ENCODE measurements at places on chromosomes 11 and 22.
A peak's percentile ranks its signal among the peaks of the same experiment; 100 is the strongest.

DNA sequence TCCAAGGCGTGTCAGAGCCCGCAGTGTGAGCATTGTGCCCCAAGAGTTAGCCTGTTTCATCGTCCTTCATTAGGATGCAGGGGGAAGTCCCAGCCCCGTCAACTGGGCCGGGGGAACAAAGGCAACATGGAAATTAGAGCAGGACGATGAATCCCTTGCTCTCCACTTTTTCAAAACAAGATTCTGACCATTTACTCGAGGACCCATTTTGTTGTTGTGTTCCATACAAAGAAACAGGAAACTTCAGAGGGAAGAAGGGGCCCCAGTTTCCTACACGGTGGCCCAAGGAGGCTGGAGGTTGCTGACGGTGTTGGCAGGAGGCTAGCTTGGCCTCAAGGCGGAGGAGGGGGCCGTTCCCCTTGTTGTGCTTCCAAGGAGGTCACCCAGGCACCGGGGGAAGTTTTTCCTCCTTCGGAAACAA lies 44.0 kb upstream of the SLC1A2 start:
- DNase-seq: no peak

- no peak for DNase-seq
Measured at GRCh38 chr11:116409238-116409637, 363.5 kb downstream of the BUD13 start.

DNA sequence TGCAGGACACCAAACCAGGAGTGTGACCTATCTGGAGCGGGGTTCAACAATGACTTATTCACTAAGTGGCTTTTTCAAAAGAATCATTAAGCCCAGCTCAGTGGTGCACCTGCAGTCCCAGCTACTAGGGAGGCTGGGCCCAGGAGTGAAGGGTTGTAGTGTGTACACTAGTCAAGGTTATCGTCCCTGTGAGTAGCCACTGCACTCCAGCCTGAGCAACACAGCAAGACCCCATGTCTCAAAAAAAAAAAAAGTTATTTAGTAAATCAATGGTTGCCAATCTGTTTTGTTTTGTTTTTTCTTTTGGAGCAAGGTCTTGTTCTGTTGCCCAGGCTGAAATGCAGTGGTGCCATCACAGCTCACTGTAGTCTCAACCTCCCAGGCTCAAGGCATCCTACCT lies 7.9 kb downstream of the RHOG start:
- DNase-seq: no peak

DNA sequence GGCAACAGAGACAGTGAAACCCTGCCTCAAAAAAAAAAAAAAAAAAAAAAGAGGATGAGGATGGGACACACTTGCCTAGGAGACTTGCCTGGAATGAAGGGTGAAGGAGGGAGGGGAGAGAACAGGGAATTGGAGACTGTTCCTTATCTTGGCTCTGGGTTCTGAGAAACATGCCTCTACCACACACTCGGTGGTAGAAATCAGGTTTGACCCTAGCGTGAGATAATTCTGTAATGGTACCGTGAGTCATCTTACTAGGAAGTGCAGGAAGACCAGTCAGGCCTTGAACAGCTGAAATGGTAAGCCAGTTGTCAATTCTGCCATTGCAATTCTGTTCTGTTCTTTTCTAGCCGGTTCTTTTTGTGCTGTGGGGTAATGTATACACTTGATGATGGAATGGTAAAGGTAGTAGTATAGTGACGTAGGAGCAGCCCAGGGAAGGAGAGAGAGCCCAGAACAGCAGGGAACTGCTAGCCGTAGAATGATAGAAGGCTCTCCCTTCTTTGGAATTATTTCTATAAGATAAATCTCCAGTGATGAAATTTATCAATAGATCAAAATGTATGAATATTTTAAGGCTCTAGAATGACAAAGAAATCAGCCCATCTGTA lies 3.9 kb upstream of the AMBRA1 start:
- DNase-seq: no peak

GRCh38 chr11:94768602-94769541 lies 716 bp downstream of the AMOTL1 start:
- DNase-seq: no peak

DNA sequence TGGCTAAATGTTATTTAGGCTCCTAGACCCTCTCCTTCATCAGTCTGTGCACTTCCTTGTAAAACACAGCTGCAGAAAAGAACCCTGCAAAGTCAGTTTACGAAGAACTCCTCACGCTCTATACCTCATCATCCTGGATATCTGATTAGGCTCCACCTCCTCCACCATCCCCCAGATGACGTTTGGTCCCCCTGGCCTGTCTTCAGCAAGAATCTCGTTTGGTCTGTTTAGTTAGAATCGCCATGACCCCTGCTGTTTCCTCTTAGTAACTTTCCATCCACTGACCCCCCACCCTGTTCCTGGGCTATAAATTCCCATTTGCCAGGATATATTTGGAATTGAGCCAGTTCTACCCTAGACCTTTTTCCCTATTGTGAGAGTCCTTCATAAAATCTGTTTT lies 214.1 kb downstream of the OPCML start:
- no peak for DNase-seq

- DNase-seq: no peak
Measured at GRCh38 chr11:75205564-75206020, 35.0 kb upstream of the TPBGL start.

GRCh38 chr11:73995247-73995646 lies 12.6 kb upstream of the UCP2 start:
- DNase-seq: no peak

DNA sequence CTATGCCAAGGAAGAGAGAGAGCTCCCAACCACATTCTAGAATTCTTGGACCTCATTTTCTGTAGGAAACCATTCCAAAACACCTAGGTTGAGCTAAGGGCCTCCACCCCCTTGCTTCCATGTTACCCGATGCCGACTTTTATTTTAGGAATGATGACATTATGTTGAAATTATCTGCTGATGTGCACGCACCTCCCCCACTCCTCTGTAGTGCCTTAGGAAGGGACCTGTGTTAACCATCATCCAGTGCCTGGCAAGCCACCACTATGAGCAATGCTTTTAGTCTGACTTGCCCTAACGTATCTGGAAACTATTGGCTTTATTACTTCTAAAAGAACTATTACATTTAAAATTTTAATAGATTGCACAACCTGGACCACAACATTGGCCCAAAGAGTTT lies 42.1 kb downstream of the NCAPD3 start:
- DNase-seq: no peak

DNA sequence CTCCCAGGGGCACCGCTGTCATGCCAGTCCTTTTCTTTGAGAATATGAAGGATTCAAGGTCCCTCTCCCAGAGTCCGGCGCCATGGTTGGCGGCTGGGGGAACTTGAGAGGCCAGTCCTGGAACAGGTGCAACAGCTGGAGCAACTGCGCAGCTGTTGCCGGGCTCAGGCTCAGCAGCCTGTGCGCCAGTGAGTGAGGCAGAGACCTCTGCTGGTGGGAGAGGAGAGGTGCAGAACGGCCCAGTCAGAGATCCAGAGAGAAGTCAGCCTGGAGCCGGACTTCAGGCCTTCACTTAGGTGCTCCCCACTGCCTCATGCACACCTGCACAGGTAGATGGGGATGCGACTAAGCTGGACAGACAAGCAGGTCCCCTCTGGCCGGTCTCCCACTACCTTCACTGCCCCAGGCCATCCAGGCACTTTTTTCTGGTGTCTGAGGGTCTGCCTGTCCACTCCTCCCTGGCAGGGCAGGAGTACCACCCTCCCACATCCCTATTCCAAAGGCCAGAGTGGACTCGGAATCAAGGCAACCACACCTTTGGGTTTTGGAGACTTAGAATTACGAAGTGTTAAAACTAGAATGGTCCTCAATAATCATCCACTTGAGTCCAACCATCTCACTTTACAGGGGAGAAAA lies 4.6 kb downstream of the CHRDL2 start:
- DNase-seq: peak; percentile 61

GRCh38 chr11:84558085-84558905 lies 1068.8 kb downstream of the DLG2 start:
- DNase-seq: no peak

DNA sequence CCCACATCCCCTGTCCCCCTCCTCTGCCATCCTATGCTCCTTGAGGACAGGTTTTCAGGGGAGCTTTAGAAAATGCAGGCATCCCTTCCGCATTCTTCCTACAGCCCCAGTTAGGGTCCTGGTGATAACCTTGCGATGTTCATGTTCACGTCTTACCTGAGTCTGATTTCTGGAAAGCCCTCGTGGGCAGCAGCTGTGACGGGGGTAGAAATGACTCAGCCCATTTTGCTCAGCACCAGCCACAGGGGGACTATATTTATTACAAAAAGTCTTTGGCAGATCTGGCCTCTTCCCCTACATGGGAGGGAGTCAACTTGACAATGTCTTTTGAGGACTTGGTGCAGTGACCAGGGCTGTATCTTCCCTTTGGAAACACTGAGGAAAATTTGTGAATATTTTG lies 12.3 kb downstream of the PKNOX2 start:
- no peak for DNase-seq

DNA sequence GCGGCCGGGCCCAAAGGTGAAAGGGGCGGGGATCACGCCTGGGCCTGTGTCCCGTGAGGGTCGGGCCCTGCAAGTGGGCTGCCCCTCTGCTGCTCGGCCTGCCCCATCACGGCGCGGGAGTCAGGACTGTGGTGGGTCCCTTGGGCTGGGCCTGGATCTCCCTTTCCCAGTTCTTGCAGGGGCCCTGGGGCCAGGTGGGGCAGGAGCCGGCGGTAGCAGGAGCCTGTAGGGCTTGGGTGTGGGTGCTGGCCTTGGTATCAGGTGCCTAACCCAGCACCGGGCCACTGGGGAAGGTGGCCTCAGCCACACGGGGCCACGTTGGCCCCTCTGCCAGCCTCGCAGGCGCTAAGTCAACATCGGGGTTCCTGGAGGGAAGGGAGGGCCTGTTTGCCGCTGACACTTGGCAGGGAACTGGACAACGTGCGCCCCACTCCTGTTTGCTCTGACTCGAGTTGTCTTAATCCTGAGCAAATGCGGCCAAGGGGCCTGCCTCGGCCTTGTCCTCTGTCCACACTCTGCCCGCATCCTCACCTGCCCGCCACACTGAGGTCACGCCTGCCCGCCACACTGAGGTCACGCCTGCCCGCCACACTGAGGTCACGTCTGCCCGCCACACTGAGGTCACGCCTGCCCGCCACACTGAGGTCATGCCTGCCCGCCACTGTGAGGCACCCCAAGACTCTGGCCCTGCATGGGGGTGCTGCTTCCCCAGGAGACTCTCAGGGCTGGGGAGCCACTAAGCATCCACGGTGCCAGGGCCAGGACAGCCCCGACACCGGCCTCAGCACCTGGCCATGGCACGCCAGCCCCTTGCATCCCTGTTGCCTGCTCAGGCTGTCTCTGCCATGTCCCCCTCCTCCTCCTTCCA lies 14.2 kb upstream of the MUC5B start:
- DNase-seq: no peak

DNA sequence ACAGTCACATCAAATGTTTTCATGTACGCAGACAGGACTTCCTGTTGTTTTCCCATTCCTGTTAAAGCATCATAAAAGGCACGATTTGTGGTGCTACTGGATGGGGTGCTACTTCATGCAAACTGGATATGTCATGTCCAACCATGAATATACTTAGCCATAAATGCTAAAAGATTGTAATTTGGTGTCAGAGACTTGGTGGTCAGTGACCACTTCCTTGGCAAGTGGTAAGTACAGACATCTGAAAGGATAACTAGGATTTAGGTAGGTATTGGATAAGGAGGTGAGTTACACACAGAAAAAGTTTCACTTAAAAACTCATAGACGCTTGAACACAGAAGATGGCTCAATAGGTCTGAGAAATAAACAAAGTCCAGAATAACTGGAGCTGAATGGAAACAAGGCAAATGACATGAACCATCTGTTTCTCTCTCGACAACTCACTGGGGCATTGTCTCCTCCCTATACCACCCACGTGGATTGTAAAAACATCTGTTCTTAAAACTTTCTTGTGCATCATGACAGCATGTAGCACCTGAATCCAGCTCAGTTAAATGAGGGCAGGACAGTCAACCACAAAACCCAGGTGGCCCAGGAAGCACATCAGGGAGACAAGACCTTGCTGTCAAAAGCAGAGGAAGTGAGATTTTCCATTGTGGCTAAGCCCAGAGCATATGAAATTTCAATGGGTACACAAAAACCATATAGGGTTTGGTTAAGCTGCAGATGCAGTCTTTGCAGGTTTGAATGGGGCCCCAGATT lies 22.1 kb upstream of the IGLL5 start:
- DNase-seq: peak; percentile 29

DNA sequence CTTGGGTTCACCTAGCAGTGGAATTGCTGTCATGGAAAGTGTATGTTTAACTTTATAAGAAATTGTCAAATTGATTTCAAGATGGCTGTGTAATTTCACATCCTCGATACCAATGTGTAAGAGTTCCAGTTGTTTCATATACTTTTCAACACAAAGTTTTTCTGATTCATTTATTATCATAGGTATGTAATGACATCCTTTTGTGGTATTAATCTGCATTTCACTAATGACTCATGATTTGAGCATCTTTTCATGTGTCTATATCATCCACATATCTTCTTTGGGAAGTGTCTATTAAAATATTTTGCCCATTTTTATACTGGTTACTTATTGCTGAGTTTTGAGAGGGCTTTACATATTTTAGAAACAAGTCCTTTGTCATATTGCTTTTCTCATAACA lies 17.0 kb upstream of the GLYATL1B start:
- no peak for DNase-seq

DNA sequence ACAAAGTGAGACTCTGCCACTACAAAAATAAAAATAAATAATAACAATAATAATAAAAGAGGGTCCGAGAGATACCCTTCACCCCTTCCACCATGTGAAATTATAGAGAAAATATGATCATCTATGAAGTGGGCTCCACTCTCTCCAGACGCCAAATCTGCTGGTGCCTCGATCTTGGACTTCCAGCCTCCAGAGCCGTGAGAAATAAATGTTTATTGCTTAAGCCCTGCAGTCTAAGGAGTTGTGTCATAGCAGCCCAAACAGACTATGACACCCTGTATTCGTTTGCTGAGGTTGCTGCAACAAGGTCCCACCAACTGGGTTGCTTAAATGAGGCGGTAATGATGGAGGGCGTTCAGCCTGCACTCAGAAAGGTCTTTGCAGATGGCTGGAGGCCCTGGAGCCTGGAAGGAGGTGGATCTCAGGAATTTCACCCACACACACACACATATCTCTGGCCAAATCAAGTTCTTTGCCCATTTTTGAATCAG lies 7.6 kb upstream of the SEPTIN5 start:
- no peak for DNase-seq

DNA sequence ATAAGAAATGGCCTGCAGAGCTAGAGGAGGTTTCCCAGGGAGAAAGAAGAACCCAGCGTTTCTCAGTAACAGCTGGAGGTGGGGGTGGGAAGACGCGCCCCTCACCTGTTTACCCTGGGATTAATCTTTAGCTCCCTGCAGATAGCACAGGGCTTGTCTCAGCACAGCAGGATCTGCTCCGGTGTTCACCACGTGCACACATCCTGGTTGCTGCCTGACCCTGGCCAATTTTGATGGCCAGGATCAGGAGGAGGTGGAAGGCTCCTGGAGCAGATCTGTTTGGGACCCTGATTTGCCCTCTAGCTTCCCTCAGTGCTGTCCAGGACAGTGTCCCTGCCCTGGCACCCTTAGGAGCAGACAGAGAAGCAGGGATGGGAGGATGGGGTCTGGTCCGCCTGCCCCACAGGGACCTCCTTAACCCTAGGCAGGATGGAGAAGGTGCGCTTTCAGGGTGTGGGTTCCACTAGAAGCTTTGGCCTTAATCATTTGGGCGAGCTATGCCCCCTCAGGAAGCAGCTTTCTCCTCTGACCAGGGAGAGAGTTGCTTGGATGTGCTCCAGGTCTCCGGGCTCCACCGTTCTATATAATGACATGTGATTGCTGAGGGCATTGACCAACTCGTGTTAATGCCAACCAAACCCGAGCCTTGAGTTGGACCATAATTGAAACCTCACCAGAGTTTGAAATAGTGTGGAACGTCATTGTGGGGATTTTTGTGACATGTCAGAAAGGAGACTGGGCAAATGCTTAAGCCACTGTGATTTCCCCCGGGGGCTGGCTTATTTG lies 19.3 kb downstream of the UPB1 start:
- no peak for DNase-seq

GRCh38 chr11:113531575-113532451 lies 56.6 kb upstream of the DRD2 start:
- no peak for DNase-seq
